NCI-H1417 treated with DMSO at 0.1 percent for 48 hours (cell line): ENCODE measurements at places on chromosomes 3 and 15.

GRCh38 chr3:159860269-159861116, 128.1 kb upstream of the IL12A start:
- no peak for DNase-seq

- no peak for DNase-seq
Measured at GRCh38 chr15:63380808-63381282, 801 bp downstream of the CA12 start.

- DNase-seq = no peak
Measured at GRCh38 chr3:170641510-170642236, 55.8 kb upstream of the SLC7A14 start.

GRCh38 chr3:53102601-53103147, 27.6 kb downstream of the RFT1 start:
- DNase-seq = no peak
